ENCODE measurements at places on chromosomes 3 and 15.
A peak's percentile ranks its signal among the peaks of the same experiment; 100 is the strongest.

GRCh38 chr15:83248151-83249029, 36.1 kb downstream of the BNC1 start:
- peak; percentile 11 for DNase-seq

DNA sequence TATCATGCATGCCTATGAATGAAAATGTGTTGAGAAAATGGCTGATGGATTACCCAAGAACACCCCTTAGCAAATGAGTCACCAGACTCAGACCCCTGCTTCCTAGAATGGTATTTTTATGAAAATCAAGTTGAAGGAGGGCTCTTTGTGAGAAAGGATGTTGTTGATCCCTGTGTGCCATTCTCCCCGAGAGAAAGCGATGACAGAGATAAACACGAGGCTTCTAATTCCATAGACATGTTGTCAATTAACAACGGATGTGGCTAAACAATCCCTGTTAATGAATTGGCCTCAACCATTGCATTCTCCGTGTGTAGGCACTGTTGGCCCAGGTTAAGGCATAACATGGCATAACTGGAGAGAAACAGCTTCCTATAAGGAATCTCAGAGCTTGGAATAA, 5.8 kb upstream of the OXTR start:
- no peak for DNase-seq

DNA sequence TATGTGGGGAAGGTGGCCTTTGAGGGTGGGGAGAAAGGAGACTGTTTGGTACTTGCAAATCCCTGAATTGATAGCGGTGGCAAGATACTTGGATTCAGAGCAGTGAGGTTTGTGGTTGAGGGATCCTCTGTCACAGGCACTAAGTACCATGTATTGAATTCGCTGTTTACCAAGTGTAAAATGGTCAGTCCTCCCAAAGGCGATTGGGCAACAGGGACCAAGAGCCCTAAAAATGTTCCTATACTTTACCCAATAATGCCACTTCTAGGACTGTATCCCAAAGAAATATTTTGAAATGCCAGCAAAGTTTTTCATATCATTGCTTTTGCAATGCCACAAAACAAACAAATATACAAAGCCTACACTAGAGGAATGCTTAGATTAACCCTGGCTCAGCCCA, 43.4 kb upstream of the MRPS22 start:
- DNase-seq, result no peak

- no peak for DNase-seq
These were observed 162.8 kb downstream of the ARRDC4 start for GRCh38 chr15:98123297-98123696.

- no peak for DNase-seq
These were observed 55.1 kb upstream of the NMD3 start for GRCh38 chr3:161166051-161166450.

- DNase-seq, result no peak
These were observed 25.2 kb downstream of the FEM1B start for GRCh38 chr15:68302729-68303128.

GRCh38 chr3:4834403-4834866, 144.8 kb upstream of the BHLHE40 start:
- DNase-seq, result no peak

GRCh38 chr3:135918600-135918999, 46.9 kb upstream of the PPP2R3A start:
- DNase-seq, result no peak

DNA sequence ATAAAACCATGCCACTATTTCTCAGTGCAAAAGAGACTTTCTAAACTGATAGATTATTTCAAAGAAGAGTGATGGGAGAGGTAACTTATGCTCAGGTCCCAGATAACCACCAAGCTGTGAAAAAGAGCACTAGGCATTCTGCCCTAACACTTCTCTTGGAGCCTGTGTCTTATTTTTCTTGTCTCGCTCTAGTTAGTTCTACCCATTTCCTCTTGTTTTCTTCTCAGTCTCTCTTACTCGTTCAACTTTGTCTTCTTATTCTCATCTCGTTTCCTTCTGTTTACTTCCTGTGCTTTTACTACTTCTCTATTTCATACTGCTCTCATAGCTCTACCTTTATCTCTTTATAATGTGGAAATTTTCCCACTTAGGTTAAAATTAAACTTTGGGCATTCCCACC, 91.8 kb upstream of the CGNL1 start:
- no peak for DNase-seq

DNA sequence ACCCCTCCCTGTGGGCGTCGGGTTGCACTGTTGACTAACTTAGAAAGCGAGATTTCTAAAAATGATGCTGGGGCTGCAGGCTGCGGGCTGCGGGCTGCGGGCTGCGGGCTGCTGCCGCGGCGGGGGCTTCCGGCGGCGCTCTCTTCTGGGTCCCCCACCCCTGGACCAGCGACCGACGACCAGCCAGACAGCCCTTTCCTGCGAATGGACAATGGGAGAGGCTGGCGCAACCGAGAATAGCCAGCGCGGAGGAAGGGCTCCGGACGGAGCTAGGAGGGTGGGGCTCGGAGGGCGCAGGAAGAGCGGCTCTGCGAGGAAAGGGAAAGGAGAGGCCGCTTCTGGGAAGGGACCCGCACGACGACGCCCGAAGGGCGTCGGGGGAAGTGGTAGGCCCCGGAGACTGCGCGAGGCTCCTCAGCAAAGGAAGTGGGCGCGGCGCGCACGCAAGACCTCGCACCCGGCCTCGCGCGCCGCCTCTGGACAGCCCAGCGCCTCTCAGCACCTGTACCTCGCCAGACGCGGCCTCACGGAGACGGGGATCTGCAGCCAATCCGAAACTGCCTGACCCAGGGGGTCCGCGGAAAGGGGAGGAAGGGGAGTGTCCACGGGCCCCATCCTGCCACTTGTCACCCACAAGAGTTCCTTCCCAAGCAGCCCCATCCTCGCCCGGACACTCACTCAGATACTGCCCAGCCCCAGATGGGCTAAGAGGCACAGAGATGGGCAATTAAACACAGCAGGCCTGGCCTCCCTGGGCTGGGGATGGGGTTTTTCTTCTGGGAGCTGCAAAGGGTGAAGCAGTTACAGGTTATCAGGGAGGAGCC, 70.7 kb downstream of the SLC12A8 start:
- DNase-seq, result peak; percentile 34

Measured in stimulated activated CD4-positive, alpha-beta T cell treated with anti-CD3 and anti-CD28 coated beads, Interleukin-2, amount 100 ng/mL, for 4 hours (primary cell).